Kidney tubule cell (primary cell): ENCODE measurements at places on chromosomes 12 and 14.
A peak's percentile ranks its signal among the peaks of the same experiment; 100 is the strongest.

- peak; percentile 56 for DNase-seq
Measured at GRCh38 chr14:54369343-54369742, 27.5 kb upstream of the CDKN3 start.

DNA sequence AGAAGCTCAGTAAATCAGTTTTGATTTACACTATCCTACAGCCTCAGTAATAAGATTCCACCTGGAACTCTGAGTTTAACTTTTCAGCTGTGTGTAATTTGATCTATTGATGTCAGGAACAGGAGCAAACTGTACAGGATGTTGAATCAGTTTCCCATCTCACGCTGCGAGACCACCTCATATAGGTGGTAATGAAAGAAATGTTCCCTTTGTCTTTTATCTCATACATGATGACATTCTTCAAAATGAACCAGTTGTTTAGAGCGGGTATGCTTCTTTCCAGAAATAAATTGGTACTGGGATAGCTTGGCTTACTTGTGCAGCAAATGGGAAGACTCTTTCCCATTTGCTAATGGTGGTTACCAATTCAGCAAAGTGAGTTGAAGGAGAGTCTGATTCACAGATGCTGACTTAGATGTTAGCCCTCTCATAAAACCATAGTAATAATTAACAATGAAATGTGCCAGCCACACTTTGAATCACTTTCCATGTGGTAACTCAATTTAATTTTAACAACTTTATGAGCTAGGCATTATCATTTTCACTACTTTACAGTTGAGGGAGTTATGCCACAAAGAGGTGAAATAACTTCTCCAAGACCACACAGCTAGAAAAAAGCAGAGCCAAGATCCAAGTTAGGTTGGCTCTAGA lies 251.5 kb downstream of the PAWR start:
- DNase-seq, result peak; percentile 86

DNA sequence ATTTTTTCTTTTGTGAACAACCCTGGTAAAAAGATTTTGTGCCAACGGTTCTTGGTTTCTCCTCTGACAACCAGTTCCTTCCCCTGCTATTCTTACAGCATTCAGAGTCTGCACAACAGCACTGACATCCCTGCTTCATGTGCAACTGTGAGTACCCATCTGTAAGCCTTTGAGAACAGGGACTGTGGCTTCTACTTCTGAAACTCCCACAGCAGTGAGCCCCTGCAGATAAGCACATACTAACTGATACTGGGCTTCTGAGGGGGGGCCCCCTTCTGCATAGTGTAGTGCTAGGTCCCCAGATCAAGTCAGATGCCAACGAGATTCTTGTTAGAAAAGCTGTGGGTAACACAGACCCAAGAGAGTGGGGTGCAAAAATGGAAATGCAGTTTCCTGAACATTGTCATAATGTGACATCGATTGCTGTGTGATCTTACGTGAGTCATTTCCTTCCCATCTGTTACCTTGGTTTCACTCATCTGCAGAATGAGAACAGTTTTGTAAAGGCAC lies 11.1 kb upstream of the NINJ2 start:
- peak; percentile 21 for DNase-seq

GRCh38 chr12:14272956-14273912 lies 92.2 kb upstream of the ATF7IP start:
- DNase-seq, result no peak

GRCh38 chr14:32576088-32576795 lies 247.1 kb downstream of the AKAP6 start:
- peak; percentile 60 for DNase-seq

DNA sequence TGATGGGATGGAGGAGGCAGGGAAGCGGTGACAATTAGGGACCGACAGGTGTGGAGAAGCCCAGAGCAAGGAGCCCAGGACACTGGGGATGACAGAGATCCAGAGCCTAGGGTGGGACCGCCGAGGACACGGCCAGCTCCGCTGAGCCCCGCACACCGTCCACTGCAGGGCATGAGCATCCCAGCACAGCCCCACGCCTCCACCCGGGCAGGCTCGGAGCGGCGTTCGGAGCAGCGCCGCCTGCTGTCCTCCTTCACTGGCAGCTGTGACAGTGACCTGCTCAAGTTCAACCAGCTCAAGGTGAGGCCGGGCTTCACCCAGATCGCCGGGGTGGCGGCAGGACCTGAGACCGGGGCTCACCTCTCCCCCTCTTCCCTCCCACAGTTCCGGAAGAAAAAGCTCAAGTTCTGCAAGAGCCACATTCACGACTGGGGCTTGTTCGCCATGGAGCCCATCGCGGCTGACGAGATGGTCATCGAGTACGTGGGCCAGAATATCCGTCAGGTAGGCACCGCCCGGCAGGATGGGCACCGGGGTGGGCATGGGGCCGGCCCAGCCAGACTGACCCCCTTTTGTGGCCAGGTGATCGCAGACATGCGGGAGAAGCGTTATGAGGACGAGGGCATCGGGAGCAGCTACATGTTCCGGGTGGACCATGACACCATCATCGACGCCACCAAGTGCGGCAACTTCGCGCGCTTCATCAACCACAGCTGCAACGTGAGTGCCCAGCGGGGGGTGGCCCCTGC lies 23.7 kb downstream of the SETD1B start:
- DNase-seq, result no peak

- no peak for DNase-seq
Measured at GRCh38 chr12:47367912-47368537, 288.3 kb upstream of the AMIGO2 start.

DNA sequence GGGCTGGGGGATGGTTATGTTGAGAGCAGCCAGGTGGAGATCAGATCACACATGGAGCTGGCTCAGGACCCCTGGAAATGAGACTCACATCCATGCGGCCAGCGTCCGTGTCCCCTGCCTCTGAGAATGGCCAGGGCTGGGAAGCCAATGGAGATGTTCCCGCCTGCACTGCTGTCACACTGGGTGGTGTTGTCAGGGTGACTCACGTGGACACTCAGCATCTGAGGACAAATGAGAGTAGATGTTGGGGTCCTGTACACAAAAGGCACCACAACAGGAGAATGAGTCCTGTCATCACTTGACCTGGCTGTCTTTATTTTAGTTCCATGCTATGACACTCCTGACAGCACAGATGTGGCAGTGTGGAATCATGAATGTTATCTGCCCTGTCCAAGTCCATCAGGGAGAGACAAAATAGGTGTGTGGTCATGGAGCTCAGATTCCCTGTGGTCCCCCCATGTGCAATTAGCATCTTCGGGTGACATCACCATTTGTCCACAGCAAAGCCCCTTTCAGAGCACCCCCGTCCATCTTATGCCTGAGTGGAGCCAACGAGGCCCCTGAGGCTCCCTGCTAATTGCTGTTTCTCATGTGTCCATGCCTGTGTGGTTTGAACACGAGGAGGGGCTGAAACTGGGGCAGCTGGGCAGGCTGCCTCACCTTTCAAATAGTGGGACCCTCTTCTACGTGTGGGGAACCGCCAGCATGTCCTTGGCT lies 393.5 kb downstream of the AACS start:
- DNase-seq, result no peak

- DNase-seq, result no peak
Measured at GRCh38 chr12:91893476-91893875, 252.2 kb downstream of the BTG1 start.

GRCh38 chr14:23670481-23670880 lies 34.3 kb downstream of the DHRS2 start:
- no peak for DNase-seq

- DNase-seq, result no peak
Measured at GRCh38 chr12:20643822-20644221, 51.3 kb upstream of the SLCO1C1 start.

GRCh38 chr12:60212159-60213000 lies 616.6 kb downstream of the SLC16A7 start:
- no peak for DNase-seq

DNA sequence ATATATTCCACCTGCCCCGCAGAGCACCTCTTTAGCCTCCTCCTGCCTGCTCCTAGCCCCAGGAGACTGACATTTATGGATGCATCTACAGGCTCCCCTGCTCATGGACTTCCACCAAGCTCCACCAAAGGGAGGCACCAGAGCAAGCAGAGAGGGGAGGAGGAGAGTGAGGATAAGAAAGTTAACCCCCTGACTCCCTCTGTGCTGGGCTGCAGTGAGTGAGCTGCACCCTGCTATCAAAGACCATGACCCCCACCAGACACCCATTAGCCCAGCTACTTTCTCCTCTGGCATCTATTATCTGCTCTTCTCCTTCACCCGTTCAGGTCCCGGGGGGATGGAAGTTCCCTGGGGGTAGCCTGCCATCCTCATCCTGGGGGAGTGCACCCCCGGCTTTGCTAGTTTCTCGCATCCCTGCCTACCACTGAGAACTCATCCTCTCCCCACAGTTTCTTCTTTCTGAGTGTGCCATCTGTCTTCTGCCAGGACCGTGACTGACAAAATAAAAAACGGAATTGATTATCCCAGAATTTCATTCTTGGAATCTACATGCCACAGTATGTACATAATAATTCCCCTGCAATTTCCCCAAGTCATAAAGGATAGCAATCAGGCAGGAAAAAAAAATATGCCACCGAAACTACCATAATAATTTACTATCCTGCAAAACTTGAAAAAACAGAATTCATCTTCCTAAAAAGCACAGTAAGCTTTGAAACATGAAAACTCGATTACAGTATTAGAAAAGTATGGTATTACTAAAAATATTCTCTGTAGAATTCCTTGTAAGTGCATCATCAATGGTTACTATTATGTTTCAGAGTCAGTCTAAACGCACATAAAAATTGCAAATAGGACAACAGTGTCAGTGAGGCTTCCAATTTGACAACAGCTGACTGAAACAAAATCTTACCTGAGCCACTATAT lies 45.2 kb downstream of the FOXN3 start:
- no peak for DNase-seq

- peak; percentile 77 for DNase-seq
Measured at GRCh38 chr14:77123381-77124325, 17.9 kb downstream of the ZDHHC22 start.
